ENCODE measurements at places on chromosomes 6 and 20. TPM values are rescaled to one million over a fixed set of nuclear protein-coding genes. Genes with fewer than 3 reads are reported as not detected.
A peak's percentile ranks its signal among the peaks of the same experiment; 100 is the strongest.

Gene PNLDC1
- total RNA-seq, result not detected

Gene NFKBIL1
- total RNA-seq, result 22.7 TPM

Gene GNAS-AS1
- total RNA-seq, result 11.6 TPM

Gene OPRM1
- not detected for total RNA-seq

Gene PGBD1
- total RNA-seq, result 1.9 TPM

Gene WFDC10B
- total RNA-seq, result not detected

GRCh38 chr6:14085176-14085787 is 32.3 kb upstream of the CD83 start:
- no peak for DNase-seq

- DNase-seq, result no peak
Observed at GRCh38 chr6:81031416-81031815, 721.1 kb downstream of the TENT5A start.

DNA sequence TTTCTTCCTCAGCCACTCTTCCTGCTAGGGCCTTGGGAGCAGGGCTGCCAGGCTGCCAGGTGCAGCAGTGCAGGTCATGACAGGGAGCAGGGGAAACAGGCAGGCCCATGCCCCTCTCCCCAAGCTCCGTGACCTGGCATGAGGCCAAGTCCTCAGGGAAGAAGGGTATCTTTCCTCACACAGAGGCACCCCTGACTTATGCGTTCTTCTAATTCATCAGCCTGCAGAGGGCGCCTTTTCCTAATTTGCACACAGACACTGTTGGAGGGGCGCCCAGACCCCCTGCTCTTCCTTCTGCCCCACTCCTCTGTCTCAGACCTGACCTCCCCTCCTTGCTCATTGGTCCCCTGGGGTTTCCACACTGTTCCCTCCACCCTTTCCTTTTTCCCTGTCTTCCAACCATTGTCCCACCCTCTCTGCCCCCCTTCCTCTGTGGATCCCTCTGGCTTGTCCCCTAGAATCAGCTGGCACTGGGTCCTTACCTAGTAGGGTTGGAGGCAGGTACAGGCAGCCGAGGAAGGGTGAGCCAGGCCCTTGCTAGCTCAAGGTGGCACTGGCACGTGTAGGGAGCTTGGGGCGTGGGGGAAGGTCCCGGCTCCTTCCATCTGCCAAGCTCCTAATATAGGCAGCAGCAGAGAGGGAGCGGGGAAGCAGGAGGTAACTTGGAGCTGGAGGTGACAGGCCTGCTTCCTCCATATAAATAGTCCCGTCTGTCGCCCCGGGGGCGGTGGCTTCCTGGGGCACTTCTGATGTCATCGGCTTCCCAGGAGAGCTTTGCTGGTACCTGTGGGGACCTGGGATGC is 154.9 kb upstream of the MLN start:
- peak; percentile 45 for DNase-seq

GRCh38 chr6:118377711-118378414 is 170.2 kb upstream of the PLN start:
- no peak for DNase-seq

- DNase-seq, result no peak
Observed at GRCh38 chr20:6397115-6397514, 274.3 kb upstream of the FERMT1 start.

- DNase-seq, result no peak
Observed at GRCh38 chr6:138971601-138972000, 16.5 kb downstream of the REPS1 start.
